KBM-7 (cell line): ENCODE measurements at places on chromosomes 1 and 21.

DNA sequence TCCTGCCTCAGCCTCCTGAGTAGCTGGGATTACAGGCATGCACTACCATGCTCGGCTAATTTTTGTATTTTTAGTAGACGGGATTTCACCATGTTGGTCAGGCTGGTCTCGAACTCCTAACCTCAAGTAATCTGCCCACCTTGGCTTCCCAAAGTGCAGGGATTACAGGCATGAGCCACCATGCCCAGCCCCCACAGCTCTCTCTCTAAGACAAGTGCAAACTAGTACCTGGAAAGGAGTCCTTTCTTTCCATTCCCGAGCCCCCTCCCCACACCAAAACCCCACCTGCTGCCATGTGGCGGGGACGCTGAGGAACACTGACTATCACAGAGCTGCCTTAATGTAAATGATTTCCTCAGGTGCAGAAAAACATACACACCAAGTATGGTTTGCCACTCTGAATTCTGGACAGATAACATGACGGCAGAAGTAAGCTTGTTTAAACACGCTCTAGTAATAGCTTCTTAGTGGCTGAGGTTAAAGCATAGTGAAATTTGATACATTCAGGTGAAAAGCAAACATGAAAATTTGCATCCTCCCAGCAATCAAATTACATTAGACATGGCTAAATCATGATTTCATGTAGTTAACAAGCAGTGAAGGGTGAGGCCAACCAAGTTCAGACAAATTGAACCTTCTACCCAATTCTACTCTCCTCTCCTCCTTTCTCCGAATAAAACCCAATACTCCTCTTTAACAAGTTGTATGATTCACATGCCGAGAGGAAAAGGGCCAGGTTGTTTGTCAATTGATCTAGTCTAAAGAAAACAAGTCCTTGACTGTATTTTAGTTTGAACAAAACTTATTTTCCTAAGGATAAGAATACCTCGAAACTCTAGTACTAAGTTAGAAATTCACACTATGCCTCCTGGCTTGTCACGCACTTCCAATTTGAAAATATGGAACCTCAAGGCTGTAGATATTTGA, 19.8 kb downstream of the ERRFI1 start:
- no peak for DNase-seq

GRCh38 chr1:28066393-28067154, 21.8 kb downstream of the EYA3 start:
- no peak for DNase-seq

DNA sequence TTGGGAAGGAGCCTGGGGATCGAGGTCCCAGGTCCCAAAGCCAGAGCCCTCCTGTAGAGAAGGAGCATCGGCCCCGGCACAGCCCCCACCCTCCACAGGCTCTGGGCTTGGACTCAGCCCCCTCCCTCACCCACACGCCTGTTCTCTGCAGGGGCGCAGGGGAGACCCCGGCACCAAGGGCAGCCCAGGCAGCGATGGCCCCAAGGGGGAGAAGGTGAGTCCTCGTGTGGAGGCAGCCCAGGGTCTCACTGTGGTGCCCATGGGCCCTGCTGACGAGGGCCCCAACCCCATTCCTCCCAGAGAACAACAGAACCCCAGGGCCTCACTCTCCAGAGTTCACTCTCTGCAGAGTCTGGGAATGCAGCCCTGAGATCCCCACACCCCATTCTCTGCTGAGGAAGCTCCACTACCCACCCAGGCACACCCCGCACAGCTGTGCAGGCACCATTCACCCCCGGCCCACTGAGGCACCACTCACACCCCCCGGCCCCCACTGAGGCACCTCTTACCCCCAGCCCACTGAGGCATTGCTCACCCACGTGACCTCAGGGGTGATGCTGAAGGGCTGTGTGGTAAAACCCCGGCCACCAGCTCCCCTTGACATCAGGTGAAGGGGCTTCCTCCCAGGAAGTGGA, 21.8 kb downstream of the COL6A2 start:
- DNase-seq, result no peak

DNA sequence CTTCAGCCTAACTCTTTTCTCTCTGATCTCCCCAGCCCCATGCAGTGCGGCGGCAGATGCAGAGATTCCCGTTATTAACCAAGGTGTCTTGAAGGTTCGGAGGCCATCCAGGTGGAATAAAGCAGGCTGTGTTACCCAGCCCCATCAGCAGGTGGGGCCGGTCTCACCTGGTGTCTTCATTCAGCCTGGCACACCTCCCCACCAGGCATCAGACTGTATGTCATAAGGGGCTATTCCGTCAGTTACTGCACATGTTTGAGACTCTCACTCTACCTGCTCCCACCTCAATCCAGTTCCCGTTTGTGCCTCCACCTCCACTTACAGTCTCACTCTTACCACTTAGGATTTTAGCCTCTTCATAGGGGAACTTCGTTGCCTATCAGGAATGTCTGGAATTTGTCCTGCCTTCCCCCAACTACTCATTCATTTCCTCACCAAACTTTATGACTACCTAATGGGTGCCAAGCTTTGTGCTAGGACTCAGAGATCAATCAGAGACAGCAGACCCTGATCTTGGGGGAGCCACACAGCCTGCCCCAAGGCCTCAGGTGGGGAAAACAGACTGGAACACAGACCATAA, 170.2 kb downstream of the PLPP3 start:
- peak; percentile 24 for DNase-seq

DNA sequence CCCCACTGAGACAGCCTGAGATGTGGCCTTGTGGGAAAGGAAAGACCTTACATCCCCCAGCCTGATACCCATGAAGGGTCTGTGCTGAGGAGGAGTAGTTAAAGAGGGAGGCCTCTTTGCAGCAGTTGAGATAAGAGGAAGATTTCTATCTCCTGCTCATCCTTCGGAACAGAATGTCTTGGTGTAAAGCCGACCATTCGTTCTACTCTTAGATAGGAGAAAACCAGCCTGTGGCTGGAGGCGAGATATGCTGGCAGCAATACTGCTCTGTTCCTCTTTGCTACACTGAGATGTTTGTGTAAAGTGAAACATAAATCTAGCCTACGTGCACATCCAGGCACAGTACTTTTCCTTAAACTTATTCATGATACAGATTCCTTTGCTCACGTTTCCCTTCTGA, 1.5 kb upstream of the CCDC27 start:
- DNase-seq, result no peak

- no peak for DNase-seq
These were observed 12.4 kb downstream of the SLC19A2 start for GRCh38 chr1:169473347-169473746.

- no peak for DNase-seq
These were observed 5.7 kb upstream of the POGZ start for GRCh38 chr1:151465026-151465425.

- no peak for DNase-seq
These were observed 8.3 kb upstream of the ATF3 start for GRCh38 chr1:212600071-212600915.
